ENCODE measurements at places on chromosomes 4 and X. TPM values are rescaled to one million over a fixed set of nuclear protein-coding genes. Genes with fewer than 3 reads are reported as not detected.

DNA sequence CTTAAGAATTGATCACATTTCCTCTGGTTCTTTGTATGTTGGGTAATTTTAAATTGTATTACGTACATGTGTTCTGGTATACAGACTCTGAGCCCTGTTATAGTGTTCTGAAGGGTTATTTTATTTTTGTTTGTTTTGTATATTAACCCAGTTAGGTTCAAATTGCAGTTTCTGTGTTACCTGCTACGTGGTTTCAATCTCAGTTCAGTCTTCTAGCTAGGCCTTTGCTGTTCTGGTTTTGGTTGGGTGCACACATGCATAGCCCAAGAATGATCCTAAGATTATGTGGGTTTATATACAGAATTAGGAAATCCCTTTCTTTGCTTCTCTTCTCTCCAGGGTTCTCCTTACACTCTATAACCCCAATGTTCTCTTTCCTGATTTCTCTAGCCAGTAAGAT lies 161.0 kb downstream of the PPP1R2C start:
- no peaks in the 10 kb centered on the region for H3K4me1 ChIP-seq
- no peaks in the 10 kb centered on the region for H3K36me3 ChIP-seq
- DNase-seq = no peak
- H3K27ac ChIP-seq = no peak overlapping the region

GRCh38 chrX:101025126-101025525 lies 26.8 kb downstream of the TRMT2B start:
- no peaks in the 10 kb centered on the region for H3K27me3 ChIP-seq
- H3K4me1 ChIP-seq = no peaks in the 10 kb centered on the region
- DNase-seq = no peak
- peaks cover 4% of the 10 kb centered on the region for H3K36me3 ChIP-seq
- no peak overlapping the region for H3K4me3 ChIP-seq

DNA sequence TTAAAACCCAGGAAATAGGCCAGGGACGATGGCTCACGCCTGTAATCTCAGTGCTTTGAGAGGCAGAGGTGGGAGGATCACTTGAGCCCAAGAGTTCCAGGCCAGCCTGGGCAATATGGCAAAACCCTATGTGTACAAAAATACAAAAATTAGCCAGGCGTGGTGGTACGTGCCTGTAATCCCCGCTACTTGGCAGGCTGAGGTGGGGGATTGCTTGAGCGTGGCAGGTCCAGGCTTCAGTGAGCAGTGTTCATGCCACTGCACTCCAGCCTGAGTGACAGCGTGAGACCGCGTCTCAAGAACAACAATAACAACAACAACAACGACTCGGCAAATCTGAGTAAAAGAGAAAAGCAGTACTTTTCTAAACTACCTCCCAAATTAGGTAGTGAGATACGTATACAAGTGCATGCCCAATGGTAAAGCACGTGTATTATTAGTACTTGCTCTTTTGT lies 13.0 kb upstream of the NDUFC1 start:
- DNase-seq = peak; percentile 89
- H3K36me3 ChIP-seq = no peaks in the 10 kb centered on the region
- peak overlapping the region; percentile 26 for H3K27ac ChIP-seq
- H3K4me3 ChIP-seq = no peak overlapping the region
- H3K4me1 ChIP-seq = peaks cover 31% of the 10 kb centered on the region

- no peaks in the 10 kb centered on the region for H3K36me3 ChIP-seq
- H3K4me1 ChIP-seq = no peaks in the 10 kb centered on the region
- no peaks in the 10 kb centered on the region for H3K27me3 ChIP-seq
- no peak overlapping the region for H3K4me3 ChIP-seq
- no peak for DNase-seq
Measured at GRCh38 chrX:96182366-96182765, 502.3 kb upstream of the DIAPH2 start.

DNA sequence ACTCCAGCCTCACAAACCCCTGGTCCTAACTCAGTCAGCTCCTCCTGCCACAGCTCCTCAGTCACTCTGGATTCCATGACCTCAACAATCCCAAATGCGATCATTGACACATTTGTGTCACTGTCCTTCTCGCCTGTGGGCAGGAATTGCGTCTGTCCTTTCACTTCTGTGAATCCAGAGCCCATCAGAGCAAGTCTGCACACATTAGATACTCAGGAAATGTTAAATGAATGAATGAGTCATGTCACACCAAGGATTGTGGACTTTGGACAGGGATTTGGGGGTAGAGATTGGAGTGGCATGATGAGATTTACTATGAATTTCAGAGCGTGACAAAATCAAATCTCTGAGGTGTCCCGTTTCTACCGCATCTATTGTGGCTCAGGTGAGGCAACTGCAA lies 11.8 kb upstream of the CLDN24 start:
- H3K4me3 ChIP-seq = no peak overlapping the region
- no peak for DNase-seq
- H3K4me1 ChIP-seq = no peaks in the 10 kb centered on the region
- H3K27me3 ChIP-seq = no peaks in the 10 kb centered on the region
- no peak overlapping the region for H3K27ac ChIP-seq

GRCh38 chr4:40190019-40190418 lies 6.8 kb upstream of the RHOH start:
- no peak overlapping the region for H3K27ac ChIP-seq
- DNase-seq = no peak
- peaks cover 5% of the 10 kb centered on the region for H3K4me1 ChIP-seq
- H3K36me3 ChIP-seq = no peaks in the 10 kb centered on the region
- H3K27me3 ChIP-seq = no peaks in the 10 kb centered on the region

GRCh38 chr4:142372530-142373260 lies 473.4 kb downstream of the INPP4B start:
- peaks cover 8% of the 10 kb centered on the region for H3K4me1 ChIP-seq
- no peak overlapping the region for H3K4me3 ChIP-seq
- H3K27ac ChIP-seq = no peak overlapping the region
- H3K36me3 ChIP-seq = no peaks in the 10 kb centered on the region

Gene SPINK2
- 2.1 TPM for total RNA-seq

Gene ATOH1
- total RNA-seq = not detected

Gene RBM47
- total RNA-seq = 200 TPM

Gene RPS6KA6
- 22.9 TPM for total RNA-seq

Gene MAMLD1
- 2.1 TPM for total RNA-seq

Gene DGKK
- not detected for total RNA-seq

Gene FGD1
- total RNA-seq = 4.7 TPM

Measured in thyroid gland (tissue), 4 donors.